ENCODE measurements at places on chromosomes 12 and 14.

GRCh38 chr14:58239244-58240195 is 5.1 kb upstream of the PSMA3 start:
- peak; percentile 71 for DNase-seq

GRCh38 chr12:79444089-79444488 is 246.7 kb downstream of the PAWR start:
- no peak for DNase-seq

GRCh38 chr12:2198542-2198941 is 145.8 kb downstream of the CACNA1C start:
- no peak for DNase-seq

- DNase-seq: no peak
These were observed 33.7 kb downstream of the FAM177A1 start for GRCh38 chr14:35079742-35080141.

GRCh38 chr12:52644078-52644415 is 8.0 kb downstream of the KRT2 start:
- DNase-seq: no peak

DNA sequence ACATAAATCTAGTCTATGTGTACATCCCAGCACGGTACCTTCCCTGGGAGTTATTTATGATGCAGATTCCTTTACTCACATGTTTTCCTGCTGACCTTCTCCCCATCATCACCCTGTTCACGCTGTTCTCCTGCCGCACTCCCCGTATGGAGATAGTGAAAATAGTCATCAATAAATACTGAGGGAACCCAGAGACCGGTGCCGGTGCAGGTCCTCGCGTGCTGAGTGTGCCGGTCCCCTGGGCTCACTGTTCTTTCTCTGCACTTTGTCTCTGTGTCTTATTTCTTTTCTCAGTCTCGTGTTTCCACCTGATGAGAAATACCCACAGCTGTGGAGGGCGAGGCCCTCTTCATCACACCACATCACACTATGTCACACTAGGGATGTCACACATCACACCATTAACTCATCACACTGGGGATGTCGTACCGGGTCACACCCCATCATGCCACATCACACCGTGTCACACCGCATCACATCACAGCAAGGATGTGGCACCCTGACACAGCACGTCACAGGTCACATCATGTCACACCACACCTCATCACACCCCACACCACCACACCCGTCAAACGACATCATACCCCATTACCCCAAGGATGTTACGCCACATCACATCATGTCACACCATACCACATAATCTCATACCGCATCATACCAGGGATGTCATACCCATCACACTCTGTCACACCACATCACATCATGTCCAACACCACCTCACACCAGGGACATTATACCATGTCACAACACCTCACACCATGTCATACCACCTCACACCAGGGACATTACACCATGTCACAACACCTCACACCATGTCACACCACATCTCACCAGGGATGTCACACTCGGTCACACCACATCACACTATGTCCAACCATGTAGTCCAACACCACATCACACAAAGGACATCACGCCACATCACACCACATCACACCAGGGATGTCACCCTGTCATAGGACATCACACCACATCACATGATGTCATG is 207.0 kb downstream of the TMEM121 start:
- DNase-seq: no peak

DNA sequence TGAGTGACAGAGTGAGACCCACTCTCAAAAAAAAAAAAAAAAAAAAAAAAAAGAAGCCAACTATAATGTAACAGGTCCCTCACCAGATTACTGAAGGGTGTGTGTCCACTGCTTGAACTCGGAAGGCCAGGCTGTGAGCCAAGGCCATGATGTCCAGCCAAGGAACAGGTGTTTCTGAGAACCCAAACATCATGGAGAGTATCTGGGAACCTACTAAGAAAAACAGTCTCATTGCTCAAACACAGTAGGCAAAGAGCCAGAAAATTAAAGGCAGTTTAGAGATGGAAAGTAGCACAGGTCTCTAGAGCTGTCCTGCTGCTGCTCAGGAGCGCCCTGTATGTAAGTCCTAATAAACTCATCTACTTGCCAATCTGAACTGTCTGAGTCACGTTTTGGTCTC is 12.5 kb upstream of the MAP4K5 start:
- no peak for DNase-seq

DNA sequence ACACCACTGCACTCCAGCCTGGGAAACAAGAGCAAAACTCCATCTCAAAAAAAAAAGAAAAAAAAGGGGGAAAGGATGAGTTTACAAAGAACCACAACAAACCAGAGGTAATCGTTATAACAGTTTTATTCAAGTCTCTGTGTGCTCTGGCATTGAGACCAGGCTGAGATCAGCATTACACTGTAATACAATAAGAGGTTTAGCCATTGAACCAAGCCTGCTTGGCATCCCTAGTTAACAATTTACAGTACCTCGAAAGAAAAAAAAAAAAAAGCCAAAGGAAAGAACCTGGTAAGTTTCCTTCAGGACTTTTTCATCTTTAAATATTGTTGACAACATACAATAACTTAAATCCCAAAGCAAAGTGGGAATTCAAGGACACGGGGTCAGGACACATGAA is 80.7 kb downstream of the TTC9 start:
- DNase-seq: peak; percentile 43

DNA sequence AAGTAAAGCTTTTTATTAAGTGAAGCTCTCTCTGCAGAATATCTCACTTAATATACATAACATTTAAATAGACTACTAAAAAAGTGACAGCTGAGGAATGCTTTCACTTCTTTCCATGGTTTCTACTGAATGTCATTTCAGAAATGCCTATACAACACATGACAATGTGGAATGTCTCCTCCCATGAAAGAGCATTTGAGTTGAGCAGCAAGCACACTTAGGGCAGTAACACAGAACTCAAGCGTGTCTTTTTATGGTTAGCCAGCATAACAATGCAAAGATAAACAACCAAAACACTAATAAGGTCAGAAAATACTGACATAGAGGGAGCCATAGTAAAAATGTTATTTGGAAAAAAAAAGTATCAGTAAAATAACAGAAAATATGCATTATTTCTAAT is 9.4 kb downstream of the PPP1R12A start:
- no peak for DNase-seq

DNA sequence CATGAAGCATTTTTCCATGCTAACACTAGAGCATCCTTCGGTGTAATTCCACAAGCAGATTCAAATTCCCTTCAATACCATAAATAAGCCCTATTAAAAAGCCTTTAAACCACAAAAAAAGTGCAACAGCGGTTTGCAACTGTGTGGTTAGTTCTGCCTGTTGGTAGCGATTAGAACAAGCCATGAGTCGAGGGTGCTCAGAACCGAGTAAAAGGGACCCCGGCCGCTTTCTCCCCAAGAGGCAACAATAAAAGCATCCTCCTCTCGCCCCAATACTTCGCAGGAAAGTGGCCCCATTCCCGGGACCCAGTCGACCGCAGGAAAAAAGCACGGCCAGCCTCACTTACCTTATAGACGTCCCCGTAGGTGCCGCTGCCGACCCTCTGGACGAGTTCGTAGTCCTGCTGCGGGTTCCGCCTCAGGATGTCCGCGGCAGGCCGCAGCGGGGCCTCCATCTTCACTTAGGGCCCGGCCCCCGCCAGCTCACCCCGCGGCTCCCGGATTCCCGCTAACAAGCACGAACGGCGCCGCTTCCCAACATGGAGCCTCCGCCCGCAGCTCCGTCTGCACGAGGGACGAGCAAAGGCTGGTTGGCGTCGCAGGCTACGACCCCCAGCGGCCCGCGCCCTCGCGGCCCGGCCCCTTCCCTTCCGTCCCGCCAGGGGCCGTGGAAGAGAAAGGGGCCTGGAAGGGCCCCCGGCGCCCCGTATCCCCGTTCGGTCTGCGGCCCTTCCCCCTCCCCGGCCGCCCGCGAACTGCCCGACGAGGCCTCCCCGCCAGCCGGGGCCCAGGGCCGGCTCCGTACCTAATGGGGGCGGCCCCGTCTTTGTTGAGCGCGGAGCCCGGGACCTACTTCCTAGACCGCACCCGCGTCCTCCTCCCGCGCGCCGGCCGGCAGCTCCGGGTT is 521 bp downstream of the MAP4K5 start:
- peak; percentile 30 for DNase-seq

DNA sequence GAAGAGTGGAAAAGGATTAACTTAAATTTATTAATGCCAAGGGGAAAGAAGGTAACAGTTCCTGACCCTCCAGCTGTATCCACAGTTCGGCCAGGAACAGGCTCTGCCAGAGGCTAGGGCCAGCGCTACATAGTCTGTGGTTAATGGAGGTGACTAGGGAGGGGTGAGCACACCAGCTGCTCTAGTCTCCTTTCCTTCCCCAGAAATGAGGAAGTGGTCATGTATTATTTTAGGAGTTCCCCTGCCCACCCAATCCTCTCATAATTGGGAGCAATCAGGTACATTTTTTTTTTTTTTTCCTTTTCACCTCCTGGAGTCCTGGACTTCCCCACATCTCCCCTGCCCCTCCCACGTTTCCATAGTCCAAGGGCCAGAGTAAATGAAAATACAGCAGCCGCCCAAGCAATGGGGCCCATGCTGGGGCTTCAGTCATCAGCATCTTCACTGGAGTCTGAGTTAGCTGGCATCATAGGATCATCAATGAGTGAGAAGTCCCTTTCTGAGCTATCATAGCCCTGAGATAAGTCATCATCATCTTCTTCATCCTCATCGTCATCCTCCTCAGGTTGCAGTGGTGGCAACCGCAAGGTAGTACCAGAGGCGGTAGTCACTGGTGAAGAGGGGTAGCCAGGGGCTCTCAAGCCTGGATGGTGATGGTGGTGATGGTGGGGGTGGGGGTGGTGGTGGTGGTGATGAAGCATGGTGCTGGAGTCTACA is 1.5 kb upstream of the SUPT16H start:
- no peak for DNase-seq

GRCh38 chr14:74593241-74593953 is 18.6 kb downstream of the LTBP2 start:
- no peak for DNase-seq

GRCh38 chr12:88432531-88433490 is 147.5 kb downstream of the KITLG start:
- DNase-seq: no peak

- DNase-seq: no peak
These were observed 5.8 kb downstream of the KMT5A start for GRCh38 chr12:123389560-123390351.

All from kidney glomerular epithelial cell (primary cell).